ENCODE measurements at places on chromosomes 1 and 21. TPM values are rescaled to one million over a fixed set of nuclear protein-coding genes. Genes with fewer than 3 reads are reported as not detected.
A peak's percentile ranks its signal among the peaks of the same experiment; 100 is the strongest.

DNA sequence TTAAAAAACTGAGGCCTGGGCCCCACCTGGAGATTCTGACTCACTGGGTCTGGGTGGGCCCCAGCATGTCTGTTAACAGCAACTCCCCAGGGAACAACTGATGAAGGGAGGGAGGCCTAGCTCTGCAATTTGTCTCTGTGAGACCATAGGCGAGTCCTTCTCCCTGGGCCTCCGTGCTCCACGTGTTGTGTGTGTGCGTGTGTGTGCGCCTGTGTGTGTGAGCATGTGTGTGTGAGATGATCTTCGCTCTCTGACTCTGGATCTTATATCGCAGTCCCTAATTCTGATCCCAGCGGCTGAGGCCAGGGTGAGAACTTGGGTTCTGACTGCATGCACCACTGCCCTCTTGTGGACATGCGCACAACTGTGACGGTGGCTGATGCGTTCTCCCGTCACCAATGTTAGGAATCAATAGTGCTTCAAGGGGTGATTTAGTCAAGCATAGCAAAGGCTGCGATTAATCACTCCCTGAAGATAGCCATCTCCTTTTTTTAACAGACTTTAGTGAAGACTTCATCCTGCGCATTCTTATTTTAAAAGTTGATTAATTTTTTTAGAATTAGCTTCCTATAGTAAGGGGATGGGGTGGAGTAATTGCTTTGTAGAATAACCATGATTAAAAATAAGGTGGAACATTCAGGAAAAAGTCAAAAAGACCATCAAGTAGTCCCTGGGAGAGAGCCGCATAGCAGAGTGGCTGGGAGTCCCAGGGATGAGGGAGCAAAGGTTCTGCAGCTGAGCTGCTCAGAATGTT lies 62.4 kb upstream of the USP24 start:
- peak; percentile 79 for DNase-seq

DNA sequence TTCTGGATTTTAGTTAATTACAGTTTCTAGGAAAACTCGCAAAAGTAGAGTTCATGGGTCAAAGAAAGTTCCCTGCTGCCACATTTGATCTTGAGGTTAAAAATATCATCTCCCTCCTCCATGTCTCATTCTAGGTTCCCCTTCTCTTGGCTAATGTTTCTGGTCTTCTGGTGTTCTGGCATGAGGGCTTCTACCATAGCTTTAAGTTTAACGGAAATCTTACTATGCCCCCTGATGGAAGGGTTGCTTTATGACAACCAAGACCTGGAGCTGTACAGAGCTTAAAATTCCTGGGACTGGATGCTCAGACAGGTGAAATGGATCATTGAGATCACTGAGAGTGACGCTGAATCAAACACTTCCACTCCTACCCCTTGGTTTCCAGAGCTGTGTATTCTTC lies 1881.7 kb downstream of the MRPL39 start:
- no peak for DNase-seq

DNA sequence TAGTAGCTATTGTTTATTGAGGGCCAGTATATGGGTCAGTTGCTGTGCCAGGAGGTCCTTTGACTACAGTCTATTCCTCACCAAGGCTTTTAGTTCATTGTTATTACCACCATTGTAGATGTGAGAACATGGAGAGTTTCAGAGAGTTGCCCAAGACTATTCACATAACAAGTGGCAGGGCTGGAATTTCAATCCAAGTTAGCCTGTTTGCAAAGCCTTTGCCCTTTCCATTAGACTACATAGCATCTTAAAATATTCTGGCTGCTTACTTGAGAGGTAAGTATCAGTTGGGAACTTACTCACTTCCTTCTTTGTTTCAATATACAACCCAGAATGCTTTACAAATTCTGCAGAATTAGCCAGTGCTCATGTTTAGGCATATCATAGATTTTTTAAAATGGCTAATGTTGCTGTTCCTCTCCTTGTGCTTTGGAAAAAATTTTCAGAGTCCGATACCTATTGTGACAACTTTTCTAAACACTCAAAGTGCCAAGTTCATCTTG lies 141.2 kb downstream of the FGGY start:
- DNase-seq = no peak

GRCh38 chr1:89573410-89573809 lies 48.8 kb downstream of the LRRC8B start:
- DNase-seq = no peak

DNA sequence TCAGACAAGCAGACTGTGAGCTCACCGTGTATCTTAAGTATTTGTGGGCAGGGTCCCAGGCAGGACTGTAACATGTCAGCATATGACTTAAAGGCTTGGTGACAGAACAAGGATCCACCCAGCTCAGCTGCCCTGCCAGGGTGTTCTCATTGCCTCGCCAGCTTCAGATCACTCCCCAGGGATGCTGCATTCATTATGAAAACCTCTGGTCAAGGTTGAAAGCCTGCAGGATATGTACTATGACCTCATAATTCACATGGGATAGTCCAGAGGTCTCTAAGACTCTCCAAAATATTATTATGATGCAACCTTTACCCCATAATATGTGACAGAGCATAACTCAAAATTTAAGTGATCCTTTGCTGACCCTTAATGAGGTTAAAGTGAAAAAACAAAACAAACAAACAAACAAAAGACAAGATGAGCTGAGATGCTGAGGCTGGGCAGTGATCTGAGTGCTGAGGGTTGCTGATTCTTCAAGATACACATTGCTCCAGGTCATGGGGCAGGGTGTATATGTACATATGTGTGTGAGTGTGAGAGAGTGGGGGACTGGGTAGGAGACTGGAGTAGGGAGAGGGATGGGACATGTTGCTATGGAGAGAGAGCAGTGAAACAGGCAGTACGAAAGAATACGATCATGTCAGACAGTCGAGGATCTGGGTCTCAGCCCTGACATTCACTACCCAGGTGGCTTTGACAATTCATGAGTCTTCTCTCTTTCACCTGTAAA lies 98.8 kb upstream of the DUSP10 start:
- peak; percentile 34 for DNase-seq

DNA sequence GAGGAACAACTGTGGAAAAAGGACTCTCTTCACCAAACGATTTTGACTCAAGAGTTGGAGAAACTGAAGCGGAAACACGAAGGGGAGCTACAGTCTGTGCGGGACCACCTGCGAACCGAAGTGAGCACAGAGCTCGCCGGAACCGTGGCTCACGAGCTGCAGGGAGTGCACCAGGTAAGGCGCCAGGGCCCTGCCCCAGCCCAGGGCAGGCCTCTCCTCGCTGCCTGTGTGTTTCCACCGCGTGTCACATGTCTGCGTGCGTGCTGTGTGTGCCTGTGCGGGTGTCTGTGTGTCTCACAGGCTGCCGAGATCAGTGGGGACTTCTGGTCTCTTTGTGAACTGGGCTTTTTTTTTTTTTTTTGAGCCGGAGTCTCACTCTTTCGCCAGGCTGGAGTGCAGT lies 43.0 kb downstream of the PCNT start:
- DNase-seq = no peak

- DNase-seq = no peak
Observed at GRCh38 chr1:2533365-2533764, 3.3 kb upstream of the HES5 start.

GRCh38 chr1:37795340-37796125 lies 1.9 kb downstream of the MANEAL start:
- peak; percentile 41 for DNase-seq

DNA sequence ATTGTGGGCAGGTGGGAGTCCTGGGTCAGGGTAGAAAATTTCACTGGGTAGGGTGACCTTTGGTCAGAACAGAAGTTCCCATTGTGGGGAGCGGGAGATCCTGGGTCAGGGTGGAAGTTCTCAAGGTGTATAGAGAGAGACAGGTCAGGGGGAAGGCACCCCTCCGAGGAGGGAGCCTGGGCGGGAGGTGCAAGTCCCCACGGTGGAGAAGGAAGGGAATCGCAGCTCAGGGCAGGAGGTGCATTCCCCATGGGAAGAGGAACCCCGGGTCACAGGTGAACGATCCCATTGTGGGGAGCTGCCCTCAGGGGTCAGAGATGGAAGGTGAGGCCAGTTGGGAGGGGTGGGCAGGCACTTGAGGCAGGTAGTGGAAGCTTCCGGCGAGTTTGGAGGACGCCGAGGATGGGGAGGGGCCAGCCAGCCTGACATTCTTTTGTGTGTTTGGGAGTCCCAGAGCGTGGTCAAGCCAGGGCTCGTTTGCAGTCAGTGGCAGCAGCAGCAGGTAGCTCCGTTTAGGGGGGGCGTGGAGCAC lies 637 bp downstream of the LYPLA2 start:
- no peak for DNase-seq

DNA sequence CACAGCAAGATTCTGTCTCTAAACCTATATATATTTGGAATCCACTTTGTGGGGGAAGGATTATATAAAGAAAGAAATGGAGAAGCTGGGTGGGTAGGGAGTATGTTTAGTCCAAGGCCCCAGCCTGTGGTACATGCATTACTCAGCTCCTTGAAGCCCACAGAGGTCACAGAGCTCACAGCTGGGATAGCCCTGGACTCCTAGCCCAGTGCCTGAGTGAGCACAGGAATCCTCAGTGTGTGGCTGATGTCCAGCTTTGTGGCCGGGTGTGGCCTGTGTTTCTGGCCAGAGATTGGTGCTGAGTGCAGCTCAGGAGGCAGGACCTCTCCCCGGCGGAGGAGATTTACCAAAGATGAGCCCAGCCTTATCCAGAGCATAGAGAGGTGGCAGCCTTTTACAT lies 7.6 kb downstream of the CAPN9 start:
- DNase-seq = peak; percentile 67

DNA sequence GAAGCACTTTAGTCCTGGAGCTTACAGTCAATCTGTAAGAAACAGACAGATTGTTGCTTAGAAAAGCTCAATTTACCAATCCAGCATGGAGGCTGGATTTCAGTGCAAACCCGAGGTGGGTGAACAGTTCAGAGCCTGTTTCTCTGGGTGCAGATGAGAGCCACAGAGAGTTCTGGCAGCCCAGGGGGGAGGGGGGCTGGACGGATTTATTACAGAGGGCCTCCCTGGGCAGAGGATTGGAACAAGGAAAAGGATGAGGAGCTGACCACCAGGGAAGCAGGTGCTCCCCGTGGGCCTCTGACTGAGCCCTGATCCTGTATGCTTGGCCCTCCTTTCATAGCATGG lies 38.0 kb upstream of the EPS8L3 start:
- no peak for DNase-seq

DNA sequence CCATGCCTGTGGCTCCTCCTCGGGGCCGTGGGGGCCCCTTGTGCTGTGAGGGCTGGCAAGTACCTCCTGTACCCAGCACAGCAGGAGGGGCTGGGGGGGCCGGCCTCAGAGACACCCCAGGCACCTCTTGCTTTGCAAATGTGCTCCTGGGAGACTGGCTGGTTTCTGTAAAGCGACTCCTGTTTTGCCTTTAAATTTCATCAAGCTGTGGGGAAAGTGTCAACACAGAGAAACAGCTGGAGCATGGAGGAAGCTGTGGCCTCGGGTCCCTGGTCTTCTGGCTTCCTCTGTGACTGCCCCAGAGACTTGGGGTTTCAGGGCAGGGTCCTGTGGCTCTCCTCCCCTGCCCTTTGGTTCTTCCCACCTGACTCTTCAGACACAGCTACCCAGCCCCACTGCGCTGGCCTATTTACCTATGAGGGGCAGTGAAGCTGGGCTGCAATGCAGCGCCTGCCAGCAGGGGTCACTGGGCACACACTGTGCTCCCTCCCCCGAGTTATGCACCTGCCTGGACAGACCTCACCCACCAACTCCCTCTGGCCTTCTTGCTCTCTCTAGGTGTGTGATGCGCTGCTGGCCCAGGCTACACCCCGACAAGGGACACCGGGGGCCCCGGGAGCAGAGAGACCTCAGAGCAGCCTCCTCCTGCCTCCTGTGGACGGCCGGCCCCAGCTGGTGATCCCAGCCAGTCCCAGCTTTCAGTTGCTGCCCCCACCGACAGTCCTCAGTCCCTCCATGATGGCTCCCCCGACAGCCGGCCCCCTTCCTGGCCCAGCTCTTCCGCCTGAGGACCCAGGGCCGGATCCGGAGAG lies 17.6 kb upstream of the PEX10 start:
- no peak for DNase-seq

DNA sequence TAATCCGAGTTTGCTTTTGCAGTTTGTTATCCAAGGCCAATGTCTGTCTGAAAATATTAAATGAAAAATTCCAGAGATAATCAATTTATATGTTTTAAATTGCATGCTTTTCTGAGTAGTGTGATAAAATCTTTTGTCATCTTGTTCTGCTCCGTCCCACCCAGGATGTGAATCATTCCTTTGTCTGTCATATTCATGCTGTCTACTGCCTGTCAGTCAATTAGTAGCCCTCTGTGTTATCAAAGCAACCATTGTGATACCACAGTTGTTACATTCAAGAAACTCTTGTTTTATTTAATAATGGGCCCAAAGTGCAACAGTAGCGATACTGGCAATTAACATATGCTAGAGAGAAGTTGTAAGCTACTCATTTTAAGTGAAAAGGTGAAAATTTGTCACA lies 819.3 kb downstream of the BRINP3 start:
- DNase-seq = no peak

GRCh38 chr1:221035662-221036153 lies 156.5 kb downstream of the HLX start:
- peak; percentile 13 for DNase-seq

- no peak for DNase-seq
Observed at GRCh38 chr1:94807742-94808491, 12.2 kb upstream of the SLC44A3 start.

GRCh38 chr1:47967864-47968555 lies 29.2 kb downstream of the TRABD2B start:
- DNase-seq = no peak

DNA sequence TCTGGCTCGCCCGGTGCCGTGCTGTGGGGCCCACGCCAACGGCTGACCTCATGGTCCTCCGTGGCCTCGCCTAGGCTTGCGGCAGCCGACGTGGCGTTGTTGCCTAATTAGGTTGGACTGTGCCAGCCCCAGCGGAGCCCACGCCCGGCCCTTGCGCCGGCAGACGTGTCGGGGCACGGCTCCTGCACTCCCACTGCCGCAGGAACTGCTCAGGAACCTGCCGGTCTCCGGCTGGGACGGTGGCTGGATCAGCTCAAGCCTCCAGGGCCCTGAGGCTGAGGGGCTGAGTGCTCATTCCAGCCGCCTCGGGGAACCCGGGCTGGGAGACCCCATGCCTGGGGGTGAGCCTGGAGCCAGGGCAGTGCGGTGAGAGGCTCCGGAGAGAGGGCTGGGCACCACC lies 16.1 kb upstream of the PEX10 start:
- DNase-seq = no peak

- no peak for DNase-seq
Observed at GRCh38 chr1:14741082-14741481, 142.6 kb downstream of the KAZN start.

DNA sequence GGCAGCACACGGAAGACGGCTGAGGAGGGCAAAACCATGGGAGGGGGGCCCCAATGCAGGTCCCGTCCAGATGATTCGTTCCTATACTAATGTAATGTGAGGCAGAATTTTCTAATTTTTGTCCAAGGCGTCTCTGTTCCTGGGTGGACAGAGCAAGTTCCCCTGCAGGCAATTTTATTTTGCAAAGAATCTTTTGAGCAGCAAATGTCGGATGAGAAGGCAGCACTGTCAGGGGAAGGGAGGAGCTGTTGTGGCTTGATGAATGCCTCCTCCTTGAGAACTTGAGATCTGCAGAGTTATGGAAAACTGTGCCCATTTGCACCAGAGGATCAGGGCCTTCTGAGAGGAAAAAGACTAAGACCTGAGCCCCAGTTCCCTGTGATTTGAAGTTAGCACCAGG lies 17.3 kb downstream of the SLC1A7 start:
- DNase-seq = no peak

The CAMK2N1 gene
- 8.7 TPM for total RNA-seq

The CD52 gene
- 10.4 TPM for total RNA-seq

The PRELP gene
- 13.4 TPM for total RNA-seq

The NPR1 gene
- total RNA-seq = 8.4 TPM

The CCDC17 gene
- 1.7 TPM for total RNA-seq

The FMO5 gene
- total RNA-seq = 0.20 TPM

The CBS gene
- total RNA-seq = 4.0 TPM

The HSPA6 gene
- total RNA-seq = 0.13 TPM

Measured in heart right ventricle (tissue), 16 donors.